Cardiac atrium fibroblast (primary cell): ENCODE measurements at places on chromosomes 2 and 18. TPM values are rescaled to one million over a fixed set of nuclear protein-coding genes. Genes with fewer than 3 reads are reported as not detected.

The PLEK gene
- not detected in 2 replicates for total RNA-seq

The RUFY4 gene
- total RNA-seq, result not detected in 2 replicates

The TRMT61B gene
- 4.5 and 5.2 TPM in 2 replicates for total RNA-seq

The TET3 gene
- 3.4 and 3.9 TPM in 2 replicates for total RNA-seq

The C18orf63 gene
- total RNA-seq, result not detected in 2 replicates

The TMEFF2 gene
- total RNA-seq, result 0.16 TPM in 1 of 2 replicates, not detected in the other

The RSAD2 gene
- not detected in 2 replicates for total RNA-seq

The DAPL1 gene
- total RNA-seq, result not detected in 2 replicates

The CXCR4 gene
- 3.2 and 14.9 TPM in 2 replicates for total RNA-seq

The NT5DC4 gene
- total RNA-seq, result not detected in 2 replicates

The CRYBA2 gene
- total RNA-seq, result not detected in 2 replicates

The HJURP gene
- total RNA-seq, result 6.3 and 21.2 TPM in 2 replicates

The FZD7 gene
- total RNA-seq, result 3.2 and 6.0 TPM in 2 replicates

The MYL12A gene
- total RNA-seq, result 699 and 931 TPM in 2 replicates

The GDF7 gene
- total RNA-seq, result 0.16 and 0.36 TPM in 2 replicates

The SGPP2 gene
- total RNA-seq, result not detected in 2 replicates

The OSR1 gene
- 38.1 and 72.7 TPM in 2 replicates for total RNA-seq

The IHH gene
- under 0.01 TPM in 1 of 2 replicates, not detected in the other for total RNA-seq

The CHRND gene
- not detected in 2 replicates for total RNA-seq

The HNMT gene
- 19.8 and 34.7 TPM in 2 replicates for total RNA-seq

The EN1 gene
- not detected in 2 replicates for total RNA-seq

The TACR1 gene
- 0.18 and 4.7 TPM in 2 replicates for total RNA-seq

The WDR75 gene
- 38.6 and 40.2 TPM in 2 replicates for total RNA-seq

The ME2 gene
- 25.5 and 30.0 TPM in 2 replicates for total RNA-seq

The UCN gene
- 1.3 and 4.5 TPM in 2 replicates for total RNA-seq

The GPAT2 gene
- 8.5 and 16.7 TPM in 2 replicates for total RNA-seq

The C1GALT1C1L gene
- total RNA-seq, result 0.72 TPM in 1 of 2 replicates, not detected in the other

The TMEM150A gene
- total RNA-seq, result 21.4 and 31.4 TPM in 2 replicates

The FAM237A gene
- not detected in 2 replicates for total RNA-seq
